ENCODE measurements at places on chromosomes 2 and 18.

GRCh38 chr2:98518101-98518500, 73.4 kb downstream of the INPP4A start:
- DNase-seq, result peak; percentile 19

GRCh38 chr2:25473758-25474340, 132.1 kb upstream of the DNMT3A start:
- no peak for DNase-seq

GRCh38 chr2:239608260-239608659, 207.4 kb upstream of the HDAC4 start:
- no peak for DNase-seq

- DNase-seq, result no peak
Observed at GRCh38 chr2:117931978-117932377, 81.9 kb downstream of the CCDC93 start.

DNA sequence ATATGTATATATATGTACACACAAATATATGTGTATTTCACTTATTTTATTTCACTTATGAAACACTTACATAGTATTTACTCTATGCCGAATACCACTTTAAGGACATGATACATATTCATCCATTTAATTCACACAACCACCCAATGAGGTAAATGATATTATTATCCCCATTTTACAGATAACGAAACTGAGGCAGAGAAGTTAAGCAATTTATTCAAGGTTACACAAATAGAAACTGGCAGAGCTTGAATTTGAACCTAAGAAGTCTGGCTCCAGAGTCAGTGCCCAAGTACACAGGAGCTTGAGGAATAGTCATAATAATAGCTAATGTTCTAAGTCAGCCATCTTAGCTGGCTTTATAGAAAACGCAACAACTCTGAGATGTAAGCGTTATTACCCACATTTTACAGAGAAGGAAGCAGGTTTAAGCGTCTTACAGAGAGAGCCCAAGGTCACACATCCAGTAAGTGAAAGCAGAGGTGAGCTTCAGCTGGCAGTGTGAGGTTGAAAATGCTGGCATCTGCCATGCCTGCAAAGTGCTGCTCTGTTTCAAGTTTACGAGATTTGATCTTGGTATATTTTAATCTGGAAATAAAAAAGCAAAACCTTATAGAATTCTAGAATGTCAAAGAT, 326.9 kb downstream of the LPIN1 start:
- DNase-seq, result no peak

All from activated CD8-positive, alpha-beta memory T cell treated with anti-CD3 and anti-CD28 coated beads for 1 hour (primary cell).